ENCODE measurements at places on chromosomes 11 and 22.

DNA sequence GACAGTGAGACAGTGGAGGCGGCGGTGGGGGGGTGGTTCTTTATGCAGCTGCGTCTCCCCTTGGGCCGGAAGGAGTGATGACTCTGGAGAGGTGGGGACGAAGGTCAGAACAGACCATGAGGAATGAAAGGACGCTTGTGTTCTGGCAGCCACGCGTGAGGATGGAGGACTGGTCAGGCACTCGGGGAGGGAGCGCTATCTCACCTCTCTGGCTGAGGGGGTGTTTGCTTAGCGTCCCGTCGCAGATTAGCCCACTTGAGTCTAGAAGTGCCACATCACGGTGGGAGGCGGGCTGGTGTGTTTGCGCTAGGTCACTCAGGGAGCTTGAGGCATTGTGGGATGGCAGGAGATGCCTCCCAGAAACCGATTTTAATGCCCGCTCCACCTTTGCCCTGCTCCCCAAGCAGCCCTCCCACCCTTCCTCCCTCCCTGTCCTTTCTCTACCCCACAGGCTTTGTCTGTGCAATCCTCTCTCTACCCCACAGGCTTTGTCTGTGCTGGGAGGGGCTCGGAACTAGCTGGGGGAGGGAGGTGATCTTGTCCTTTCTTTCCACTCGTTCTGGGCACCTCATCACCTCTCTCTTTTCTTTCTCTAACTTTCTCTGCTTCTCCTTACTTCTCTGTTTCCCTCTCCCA lies 97.8 kb downstream of the PKNOX2 start:
- DNase-seq: no peak

DNA sequence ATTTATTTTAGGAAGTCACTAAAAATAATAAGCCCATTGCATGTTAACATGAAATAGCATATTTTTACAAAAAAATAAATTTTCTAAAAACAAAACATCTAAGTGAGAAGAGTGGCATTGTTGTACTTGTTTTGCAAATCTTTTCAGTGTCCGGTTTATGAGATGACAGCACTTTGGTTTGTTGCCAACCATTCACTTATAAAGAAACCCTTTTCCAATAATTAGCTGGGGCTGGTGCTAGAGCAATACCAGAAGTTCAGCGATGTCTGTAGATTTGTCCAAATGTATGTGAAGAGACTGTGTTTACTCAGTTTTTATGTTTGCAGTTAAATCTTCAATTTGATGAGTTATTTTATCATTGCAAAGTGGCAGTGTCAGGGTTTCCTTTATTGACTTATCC lies 22.1 kb upstream of the KRTAP5-7 start:
- DNase-seq: no peak

DNA sequence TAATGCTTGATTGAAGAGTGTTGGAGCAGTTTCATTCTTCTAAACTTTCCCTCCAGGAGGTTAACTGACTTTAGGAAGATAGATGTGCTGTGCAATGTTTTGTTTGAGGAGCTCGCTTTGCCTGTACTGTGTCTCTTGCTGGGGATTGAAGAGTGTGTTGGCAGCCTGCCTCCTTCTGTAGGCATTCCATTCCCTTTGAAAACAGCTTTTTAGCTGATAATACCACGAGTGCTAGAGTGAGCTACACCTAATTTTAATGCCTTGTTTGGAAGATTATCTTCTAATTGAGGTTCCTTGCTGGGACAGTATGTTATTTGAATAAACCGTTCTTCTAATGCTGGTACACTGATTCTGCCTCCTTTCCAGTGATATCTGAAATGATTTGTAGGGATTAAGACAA lies 7.2 kb downstream of the DDX10 start:
- DNase-seq: no peak

DNA sequence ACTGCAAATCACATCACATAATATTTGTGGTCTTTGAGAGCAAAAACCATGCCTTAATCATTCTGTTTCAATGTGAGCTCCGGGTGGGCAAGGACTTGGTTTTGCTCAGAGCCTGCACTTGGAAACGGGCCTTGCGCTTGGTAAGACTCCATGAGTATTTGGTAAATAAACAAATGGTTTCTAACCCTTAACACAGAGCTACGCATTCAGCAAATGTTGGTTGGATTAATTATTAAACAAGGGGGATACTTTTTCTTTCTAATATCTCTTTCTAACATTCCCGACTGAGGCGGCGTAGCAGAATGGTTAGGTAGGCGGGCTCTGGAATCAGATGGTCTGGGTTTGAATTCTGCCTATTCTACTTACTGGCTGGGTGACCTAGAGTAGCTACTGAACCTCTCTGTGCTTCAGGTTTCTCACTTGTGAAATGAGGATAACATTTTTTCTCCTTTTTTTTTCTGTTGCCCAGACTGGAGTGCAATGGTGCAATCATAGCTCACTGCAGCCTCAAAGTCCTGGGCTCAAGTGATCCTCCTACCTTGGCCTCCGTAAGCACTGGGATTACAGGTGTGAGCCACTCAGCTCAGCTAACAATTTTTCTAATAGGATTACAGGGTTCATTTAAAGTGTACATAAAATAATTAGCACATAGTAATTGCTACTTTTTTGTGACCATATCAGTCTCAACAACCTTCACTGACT lies 3.4 kb upstream of the FAM83F start:
- no peak for DNase-seq

GRCh38 chr22:37556710-37557109 lies 3.6 kb upstream of the CDC42EP1 start:
- no peak for DNase-seq

DNA sequence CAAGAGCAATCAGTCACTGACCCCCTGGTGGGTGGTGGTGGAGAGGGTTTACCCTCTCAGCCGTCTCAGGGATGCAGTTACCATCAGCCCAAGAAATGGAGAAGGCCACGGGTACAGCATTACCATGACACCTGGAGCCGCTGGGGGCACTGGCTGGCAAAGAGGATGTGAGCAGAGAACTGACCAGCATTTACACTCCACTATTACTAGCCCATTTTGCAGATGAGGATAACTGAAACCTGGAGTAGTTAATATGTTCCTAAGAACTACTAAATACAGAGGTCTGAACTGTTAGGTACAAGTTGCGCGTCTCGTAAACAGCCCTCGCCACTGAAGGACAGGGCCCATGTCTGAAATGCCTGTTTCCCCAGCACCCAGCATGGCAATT lies 79.0 kb downstream of the TIMP3 start:
- DNase-seq: no peak

Measured in GM12864 (cell line).